ENCODE measurements at places on chromosomes 3 and 15.

- DNase-seq: no peak
Measured at GRCh38 chr3:184005941-184006507, 11.7 kb downstream of the ABCC5 start.

DNA sequence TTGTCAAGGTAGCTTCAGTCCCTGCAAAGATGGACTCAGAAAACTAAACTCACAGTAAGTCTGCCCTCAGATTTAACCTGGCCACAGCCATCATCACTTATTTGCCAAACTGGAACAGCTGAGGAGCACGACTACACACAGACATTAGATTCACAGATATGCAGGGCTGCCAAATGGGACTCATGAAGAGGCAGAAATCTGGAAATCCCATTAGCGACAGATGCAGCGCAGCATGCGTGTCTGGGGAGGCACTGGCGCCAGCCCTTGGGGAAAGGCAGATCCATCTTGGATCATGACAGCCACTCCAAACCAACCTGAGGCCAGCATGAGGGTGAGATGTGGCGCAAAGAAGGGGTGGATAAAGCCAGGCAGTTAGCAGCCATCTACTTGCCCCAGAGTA is 160.7 kb upstream of the TSC22D2 start:
- DNase-seq: no peak

- DNase-seq: no peak
Measured at GRCh38 chr3:108897883-108898282, 55.8 kb downstream of the GUCA1C start.

DNA sequence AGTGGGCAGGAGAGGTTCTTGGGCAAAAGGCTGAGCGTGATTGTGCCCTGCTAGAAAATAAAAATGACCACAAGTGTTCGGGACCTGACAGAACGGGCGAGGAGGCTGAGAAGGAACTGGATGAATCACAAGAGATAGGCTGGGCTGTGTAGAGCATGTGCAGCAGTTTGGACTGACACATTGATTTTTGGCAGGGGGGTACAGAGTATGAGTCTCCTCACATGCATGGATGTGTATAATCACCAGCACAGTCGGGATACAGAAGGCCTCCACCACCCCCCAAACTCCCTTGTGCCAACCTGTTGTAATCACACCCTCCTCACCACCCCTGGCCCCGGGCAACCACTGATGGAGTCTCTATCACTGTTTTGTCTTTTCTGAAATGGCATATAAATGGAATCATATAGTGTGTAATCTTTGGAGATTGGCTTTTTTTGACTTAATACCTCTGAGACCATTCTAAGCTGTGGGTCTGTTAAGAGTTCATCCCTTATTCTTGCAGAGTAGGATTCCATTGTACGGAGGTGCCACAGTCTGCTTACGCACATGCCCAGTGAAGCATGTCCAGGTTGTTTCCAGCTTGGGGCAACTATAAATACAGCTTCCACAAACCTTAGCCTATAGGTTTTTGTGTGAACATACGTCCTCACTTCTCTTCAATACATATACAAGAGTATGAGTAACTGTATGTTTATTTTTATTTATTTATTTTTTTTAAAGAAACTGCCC is 438.8 kb downstream of the FOXP1 start:
- DNase-seq: no peak
